T-cell (primary cell): ENCODE measurements at places on chromosomes 2 and 18. TPM values are rescaled to one million over a fixed set of nuclear protein-coding genes. Genes with fewer than 3 reads are reported as not detected.

Gene PLGLB2
- 1.9 TPM for total RNA-seq

DNA sequence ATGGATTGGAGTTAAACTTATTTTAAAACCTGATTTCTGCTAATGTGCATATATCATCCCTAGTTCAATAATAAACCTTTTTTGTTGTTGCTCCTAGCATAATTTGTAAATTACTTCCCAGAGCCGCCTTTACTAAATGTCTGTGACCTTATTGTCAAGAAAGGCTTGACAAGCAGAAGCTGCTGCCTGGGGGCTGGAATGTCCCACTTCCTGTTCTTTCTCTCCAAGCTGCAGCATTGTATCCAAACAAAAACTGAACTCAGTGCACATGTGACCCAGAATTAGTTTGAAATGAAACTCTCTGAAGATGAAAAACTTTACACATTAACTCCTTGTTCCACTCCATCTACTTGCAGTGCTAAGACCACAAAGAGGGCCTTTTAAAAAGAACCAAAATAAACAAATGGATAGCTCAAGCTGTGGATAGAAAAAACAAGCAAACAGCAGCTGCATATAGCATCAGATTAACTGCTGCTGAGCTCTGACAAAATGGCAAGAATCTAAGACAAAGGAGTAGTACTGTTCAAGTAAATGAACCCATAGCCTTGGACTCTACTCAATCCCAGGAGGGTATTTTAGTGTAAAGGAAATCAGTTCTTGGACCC lies 99.8 kb upstream of the NEUROD1 start:
- H3K4me3 ChIP-seq, result no peak overlapping the region
- no peak for DNase-seq
- no peaks in the 10 kb centered on the region for H3K4me1 ChIP-seq
- H3K27ac ChIP-seq, result no peak overlapping the region
- no peaks in the 10 kb centered on the region for H3K36me3 ChIP-seq
- H3K27me3 ChIP-seq, result no peaks in the 10 kb centered on the region

DNA sequence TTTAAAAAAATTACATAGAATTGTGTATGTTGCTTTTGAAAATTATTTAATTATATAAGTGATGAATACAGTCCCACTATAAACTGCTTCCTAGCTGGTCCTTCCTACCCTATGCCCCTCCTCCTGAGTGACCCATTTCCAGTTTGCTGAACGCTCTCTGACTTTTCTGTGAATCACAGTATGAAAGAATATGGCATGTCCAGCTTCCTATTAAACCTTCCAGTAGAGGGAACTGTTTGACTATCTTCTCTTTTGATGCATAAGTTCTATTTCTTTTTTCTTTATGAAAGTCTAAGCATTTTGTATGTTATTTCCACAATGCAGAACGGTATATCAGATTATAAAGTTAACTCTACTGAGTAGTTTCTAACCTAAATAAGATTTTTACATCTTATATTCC lies 41.3 kb downstream of the PSMG2 start:
- peaks cover 2% of the 10 kb centered on the region for H3K27me3 ChIP-seq
- no peaks in the 10 kb centered on the region for H3K36me3 ChIP-seq
- DNase-seq, result no peak
- no peak overlapping the region for H3K27ac ChIP-seq

GRCh38 chr18:62336618-62337017 lies 11.5 kb downstream of the TNFRSF11A start:
- DNase-seq, result no peak
- H3K36me3 ChIP-seq, result no peaks in the 10 kb centered on the region
- H3K4me1 ChIP-seq, result no peaks in the 10 kb centered on the region
- no peak overlapping the region for H3K4me3 ChIP-seq
- no peak overlapping the region for H3K27ac ChIP-seq

DNA sequence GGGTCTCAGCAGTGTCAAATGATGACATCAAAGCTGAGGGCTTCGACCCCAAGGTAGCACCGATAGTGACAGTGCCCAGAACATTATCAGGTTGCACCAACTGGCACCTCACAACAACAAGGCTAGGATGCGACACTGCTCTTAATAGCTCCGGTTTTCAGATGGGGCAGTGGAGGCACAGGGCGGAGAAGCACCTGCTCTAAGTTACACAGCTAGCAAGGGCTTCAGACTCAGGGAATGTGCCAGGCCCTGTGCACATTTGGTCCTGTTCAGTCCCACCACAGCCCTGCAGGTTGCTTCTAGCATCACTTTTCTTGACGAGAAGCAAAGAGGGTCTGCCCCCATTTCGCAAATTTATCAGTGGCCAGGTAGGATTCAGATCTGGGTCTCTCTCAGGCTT lies 74.1 kb downstream of the DGKD start:
- H3K27ac ChIP-seq, result no peak overlapping the region
- H3K27me3 ChIP-seq, result no peaks in the 10 kb centered on the region
- peaks cover 43% of the 10 kb centered on the region for H3K4me1 ChIP-seq
- DNase-seq, result no peak

DNA sequence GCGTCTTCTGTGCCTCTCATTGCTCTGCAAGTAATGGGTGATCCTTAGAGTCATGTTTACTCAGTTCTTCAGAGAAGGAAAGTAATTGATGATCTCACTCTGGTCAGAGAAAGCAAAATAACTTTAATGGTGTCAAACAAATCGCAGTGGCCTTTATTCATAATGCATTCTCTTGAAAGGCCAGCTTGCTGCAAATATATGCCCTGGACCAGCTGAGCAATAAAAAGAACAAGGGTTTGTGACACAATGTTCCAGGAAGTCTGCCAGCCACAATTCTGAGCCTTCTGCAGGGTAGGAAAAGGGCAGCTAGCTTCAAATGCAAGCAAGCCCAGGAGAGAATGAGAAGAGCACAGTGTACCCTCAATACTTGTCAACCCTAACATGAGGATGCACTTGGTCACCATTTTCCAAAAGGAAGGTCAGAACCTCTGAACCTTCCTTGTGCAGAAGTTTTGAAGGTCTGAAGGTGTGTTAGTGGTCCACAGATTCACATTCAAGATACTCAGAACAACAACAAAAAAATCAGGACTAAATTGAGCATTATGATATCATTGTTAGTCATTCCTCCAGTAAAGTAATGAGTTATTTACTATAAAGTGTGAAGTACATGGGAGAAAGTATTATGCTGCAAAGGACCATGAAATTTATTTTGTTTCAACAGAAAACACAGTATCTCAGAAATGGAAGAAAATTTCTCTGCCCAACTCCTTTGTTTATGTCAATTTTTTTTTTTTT lies 355.6 kb downstream of the PAX3 start:
- no peaks in the 10 kb centered on the region for H3K4me1 ChIP-seq
- H3K27me3 ChIP-seq, result no peaks in the 10 kb centered on the region
- H3K4me3 ChIP-seq, result no peak overlapping the region
- DNase-seq, result no peak
- no peaks in the 10 kb centered on the region for H3K36me3 ChIP-seq

DNA sequence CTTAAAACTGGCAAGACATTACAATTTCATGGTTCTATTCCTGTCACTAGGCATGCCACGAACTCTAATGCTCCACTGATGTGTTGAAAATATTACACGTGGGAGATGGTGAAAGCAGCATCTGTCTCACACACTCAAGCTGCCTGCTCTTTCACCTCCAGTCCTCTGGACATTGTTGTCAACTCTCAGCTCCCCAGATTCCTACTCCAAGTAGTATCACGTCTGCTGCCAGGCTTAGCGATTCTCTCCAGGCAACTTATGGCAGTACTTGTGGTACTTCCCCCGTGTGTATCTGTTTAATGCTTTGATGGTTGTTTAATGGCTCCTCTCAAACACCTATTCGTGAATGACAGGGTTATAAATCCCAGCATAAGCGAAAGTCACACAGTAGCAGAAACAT lies 103.8 kb downstream of the TMEFF2 start:
- H3K27me3 ChIP-seq, result no peaks in the 10 kb centered on the region
- DNase-seq, result no peak
- no peak overlapping the region for H3K4me3 ChIP-seq
- no peaks in the 10 kb centered on the region for H3K4me1 ChIP-seq
- no peak overlapping the region for H3K27ac ChIP-seq

- no peak overlapping the region for H3K27ac ChIP-seq
- no peak for DNase-seq
- H3K4me3 ChIP-seq, result no peak overlapping the region
Measured at GRCh38 chr2:69704446-69704845, 37.5 kb upstream of the ANXA4 start.

GRCh38 chr2:70344195-70344594 lies 42.3 kb upstream of the FAM136A start:
- H3K27ac ChIP-seq, result no peak overlapping the region
- no peaks in the 10 kb centered on the region for H3K36me3 ChIP-seq
- H3K27me3 ChIP-seq, result no peaks in the 10 kb centered on the region
- no peak overlapping the region for H3K4me3 ChIP-seq
- H3K4me1 ChIP-seq, result no peaks in the 10 kb centered on the region

GRCh38 chr18:37711766-37712505 lies 146.3 kb upstream of the CELF4 start:
- no peak for DNase-seq
- H3K4me3 ChIP-seq, result no peak overlapping the region
- no peak overlapping the region for H3K27ac ChIP-seq
- no peaks in the 10 kb centered on the region for H3K27me3 ChIP-seq

DNA sequence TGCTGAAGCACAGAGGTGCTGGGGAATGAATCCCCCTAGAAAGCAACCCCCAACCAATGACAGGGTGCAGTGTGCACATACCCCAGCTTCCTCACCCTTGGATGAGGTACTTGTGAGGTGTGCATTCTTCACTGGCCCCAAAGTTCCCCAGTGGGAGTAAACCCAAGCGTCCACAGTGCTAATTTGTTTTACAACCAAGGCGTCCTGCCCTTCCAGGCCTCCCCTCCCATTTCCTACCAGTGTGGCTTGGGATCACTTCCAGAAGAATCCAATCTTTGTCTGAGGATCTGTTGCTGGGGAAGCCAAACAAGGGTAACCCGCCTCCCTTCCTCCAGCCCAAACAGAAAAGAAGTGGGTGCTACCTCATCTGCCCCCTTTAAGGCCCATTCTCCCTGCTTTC lies 40.3 kb upstream of the TEX51 start:
- no peak for DNase-seq
- no peaks in the 10 kb centered on the region for H3K4me1 ChIP-seq
- H3K4me3 ChIP-seq, result no peak overlapping the region
- peaks cover 2% of the 10 kb centered on the region for H3K27me3 ChIP-seq
- no peaks in the 10 kb centered on the region for H3K36me3 ChIP-seq
